ENCODE measurements at places on chromosomes 11 and 22.

- DNase-seq: no peak
Measured at GRCh38 chr11:101600924-101601323, 17.1 kb upstream of the TRPC6 start.

DNA sequence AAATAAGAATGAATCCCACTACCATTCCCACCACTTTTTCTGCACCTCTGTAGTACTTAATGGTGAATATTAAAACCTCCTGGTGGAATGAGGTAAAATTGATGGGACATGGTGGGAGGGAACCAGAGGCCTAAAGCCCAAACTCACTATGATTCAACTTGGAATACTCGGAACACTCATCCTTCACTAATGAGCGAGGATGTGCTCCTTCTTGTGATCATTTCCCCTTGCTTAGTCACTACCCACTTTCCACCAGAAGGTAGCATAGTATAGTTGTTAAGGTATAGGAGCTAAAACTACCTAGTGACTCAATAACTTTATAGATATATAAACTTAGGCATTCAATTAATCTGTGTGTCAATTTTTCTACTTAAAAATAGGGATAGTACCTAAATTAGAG is 728.9 kb downstream of the OPCML start:
- no peak for DNase-seq

DNA sequence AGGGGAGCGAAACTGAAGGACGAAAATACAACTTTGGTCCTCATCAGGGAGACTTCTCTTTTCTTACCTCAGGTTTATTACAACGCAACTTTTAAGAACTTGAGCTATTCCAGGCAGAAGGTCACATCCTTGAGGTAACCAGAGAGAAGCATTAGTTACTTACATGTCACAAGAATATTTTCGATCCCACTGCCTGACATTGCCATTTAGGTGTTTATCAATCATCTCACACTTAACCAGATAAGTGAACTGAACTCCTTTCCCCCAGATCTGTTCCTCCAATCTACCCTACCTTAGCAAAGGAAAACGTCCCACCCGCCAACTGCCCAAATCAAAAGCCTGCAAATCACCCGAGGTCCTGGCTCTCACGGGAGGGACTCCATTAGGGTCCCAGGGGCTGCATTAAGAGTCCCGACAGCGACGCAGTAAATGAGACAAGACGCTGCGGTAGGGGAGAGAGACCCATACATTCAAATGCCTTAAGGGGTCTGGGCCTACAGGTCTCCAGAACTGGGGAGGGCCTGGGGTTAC is 734 bp downstream of the ZNF280B start:
- peak; percentile 1 for DNase-seq

GRCh38 chr11:2574553-2575535 is 125.0 kb downstream of the KCNQ1OT1 start:
- DNase-seq: no peak

DNA sequence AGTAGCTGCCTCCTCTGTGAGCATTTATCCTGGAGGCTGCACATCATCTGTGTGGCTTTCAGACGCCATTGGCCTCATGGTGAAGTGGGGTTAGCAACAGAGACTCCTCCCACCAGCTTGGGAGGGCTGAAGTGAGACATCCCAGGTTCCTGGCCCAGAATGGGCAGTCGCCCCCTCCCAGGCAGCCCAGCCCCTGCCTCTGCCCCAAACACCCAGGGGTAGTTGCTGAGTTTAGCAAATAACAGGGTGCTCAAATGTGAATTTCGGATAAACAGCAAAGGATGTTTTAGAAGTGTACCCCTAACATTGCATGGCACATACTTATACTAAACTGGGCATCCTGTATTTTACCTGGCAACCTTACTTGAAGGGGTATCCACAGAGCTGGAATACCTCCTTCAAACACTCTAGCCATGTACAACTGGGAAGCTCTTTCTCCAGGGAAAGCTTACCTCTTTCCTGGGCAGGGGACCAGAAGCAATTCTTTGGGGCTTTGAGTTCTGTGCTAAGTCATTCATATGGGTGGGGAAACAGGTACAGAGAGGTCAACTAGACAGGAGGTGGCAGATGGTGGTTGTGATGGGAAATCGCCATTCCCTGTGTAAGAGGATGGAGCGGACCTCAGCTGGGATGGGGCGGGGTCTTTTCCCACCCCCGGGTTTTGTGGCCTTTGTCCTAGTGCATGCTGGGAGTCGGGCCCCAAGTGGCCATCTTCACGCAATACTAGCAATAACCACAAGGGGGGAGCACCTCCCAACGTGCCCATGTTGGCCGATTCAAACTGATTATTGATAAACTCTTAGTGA is 19.3 kb downstream of the MTFP1 start:
- peak; percentile 73 for DNase-seq

- no peak for DNase-seq
Measured at GRCh38 chr22:24411256-24412004, 16.0 kb upstream of the ADORA2A start.

DNA sequence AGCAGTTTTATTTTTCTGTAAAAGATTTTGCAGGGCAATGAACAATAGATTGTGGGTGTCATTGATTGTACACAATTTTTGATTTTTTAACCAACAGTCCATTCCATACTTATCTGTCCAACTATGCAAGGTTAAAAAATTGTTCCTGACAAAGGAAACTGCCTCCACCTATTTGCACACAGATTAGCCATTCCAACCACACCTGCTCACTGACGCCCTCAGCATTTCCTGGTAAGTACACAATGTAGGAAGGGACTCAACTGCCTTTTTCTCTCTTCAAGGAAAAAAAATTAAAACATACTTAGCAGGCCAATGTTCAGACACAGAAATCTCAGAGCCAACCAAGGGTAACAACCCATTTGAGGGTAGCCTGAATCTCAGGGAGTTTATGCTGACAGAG is 4.3 kb upstream of the FUT4 start:
- DNase-seq: no peak

- DNase-seq: no peak
Measured at GRCh38 chr11:4677948-4678347, 19.7 kb downstream of the OR51E2 start.

DNA sequence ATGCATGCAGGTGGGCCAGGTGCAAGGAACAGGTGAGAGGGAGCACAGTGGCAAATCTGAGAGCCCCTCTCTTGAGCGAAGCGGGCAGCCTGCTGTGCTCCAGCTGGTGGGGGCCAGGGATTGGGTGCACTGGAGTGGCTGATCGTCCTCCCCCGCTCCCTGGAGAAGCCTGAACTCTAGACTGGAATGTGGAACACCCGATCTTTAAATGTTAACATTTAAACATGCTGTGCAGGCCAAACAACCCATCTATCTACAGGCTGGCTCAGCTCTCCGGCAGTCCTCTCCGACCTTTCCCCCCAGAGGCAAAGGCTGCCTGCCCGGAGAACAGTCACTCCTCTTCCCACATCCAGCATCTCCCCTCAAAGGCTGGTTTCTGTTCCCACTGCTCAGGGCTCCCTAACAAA is 5.1 kb downstream of the MRGPRF start:
- peak; percentile 25 for DNase-seq

GRCh38 chr22:45880716-45881523 is 96.0 kb downstream of the WNT7B start:
- no peak for DNase-seq

- no peak for DNase-seq
Measured at GRCh38 chr11:75530577-75530976, 4.8 kb upstream of the GDPD5 start.

DNA sequence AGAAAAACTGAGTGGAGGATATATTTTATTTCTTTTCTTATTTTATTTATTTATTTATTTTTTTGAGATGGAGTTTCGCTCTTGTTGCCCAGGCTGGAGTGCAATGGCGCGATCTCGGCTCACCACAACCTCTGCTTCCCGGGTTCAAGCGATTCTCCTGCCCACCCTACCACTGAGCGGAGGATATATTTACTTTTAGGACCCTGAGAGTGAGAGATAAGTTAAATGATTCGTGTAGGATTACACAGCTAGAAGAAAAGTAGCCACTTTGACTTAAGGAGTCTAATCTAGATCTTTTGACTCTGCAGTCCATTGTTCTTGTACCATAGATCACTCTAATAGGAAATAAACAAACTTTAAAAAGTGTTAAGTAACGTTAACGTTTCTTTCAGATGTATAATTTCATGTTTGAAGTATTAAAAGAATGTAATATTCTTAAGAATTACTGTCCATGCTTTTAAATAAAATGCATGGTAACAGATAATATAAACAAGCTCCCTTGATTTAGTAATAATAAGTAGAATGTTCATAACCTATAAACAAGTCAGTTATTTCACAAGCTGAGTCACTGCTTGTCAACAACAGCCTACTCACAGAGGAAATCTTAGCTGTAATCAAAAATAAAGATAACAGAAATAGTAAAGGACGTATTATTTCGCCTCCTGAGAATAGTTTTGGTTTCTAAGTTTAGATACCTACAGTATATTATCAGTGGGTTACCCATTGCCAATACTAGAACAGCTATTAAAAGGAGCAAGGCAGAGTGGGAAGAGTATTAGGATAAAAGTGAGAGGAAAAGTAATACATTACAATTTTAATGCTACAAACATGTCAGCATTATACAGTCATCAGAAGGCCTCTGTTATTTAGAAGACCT is 18.6 kb downstream of the USP47 start:
- peak; percentile 56 for DNase-seq

DNA sequence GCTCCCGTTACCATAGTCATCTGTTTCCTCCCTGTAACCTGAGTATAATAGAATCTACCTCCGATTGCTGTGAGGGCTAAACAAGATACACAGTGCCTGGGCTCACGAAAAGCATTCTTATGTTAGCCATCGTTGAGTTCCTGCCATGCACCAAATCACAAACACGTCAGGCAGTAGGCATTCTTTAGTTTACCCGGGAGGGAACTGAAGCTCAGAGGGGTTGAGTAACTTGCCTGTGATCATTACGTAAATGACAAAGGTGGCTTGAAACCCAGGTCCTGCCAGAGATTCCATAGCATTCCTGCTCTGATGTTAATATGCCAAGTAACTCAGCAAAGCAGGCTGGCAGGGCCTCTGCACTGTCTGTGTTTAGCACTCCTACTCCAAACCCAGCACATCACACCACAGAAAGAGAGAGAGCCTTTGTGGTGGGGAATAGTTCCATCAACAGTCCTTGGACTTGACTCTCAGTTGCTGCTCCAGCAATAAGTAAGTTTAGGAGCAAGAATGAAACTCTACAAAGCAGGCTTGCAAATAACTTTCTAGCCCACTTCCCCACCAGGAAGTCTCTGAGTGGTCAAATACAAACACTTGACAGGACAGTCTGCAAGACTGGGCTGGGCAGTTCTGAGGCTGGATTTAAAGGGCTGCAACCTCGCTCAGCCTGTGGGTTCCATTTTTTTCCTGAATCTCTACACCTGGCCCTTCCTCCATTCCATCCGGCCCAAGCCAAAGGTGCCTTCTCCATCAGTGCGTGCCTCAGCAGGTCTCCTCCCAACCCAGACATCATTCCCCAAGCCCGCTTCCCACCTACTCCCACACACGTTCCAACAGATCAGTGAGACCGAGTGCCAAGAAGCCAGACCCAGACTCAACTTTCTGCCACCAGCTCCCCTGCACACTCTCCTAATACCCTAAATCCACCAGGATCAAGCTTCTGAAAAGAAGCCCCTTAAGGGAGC is 1.1 kb downstream of the SCN2B start:
- peak; percentile 18 for DNase-seq

- DNase-seq: no peak
Measured at GRCh38 chr11:36596880-36597279, 1.2 kb downstream of the RAG2 start.

DNA sequence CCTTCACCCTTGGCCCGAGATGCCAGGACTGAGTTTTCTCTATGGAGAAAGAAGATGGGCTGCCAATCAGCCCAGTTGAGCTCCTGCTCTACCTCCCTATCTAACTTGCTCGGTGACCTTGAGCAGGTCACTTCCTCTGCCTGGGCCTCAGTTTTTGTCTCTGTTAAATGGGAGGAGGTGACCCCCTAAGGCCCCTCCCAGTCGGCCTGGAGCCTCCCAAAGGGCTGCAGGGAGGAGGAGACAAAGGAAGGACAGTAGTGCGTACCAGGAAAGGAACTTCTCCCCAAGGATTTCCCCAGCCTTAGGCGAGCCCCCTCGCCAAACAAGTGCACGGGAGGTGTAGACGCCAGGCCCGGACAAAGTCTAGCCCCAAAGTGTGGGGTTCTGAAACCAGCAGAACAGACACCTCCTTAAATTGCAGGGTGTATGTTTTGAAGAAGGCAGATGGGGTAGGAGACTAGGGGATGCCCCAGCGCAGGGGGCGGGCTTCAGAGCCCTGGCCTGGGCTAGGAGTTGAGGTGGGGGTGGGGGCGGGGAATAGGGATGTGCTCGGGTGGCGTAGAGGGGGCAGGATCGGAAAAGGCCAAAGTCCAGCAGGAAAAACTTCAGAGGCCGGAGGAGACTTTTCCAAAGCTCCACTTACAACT is 1.0 kb downstream of the CBX7 start:
- DNase-seq: no peak

GRCh38 chr22:45407793-45408192 is 5.6 kb downstream of the SMC1B start:
- DNase-seq: no peak

- DNase-seq: peak; percentile 10
Measured at GRCh38 chr22:45007391-45008185, 2.2 kb downstream of the PHF21B start.

DNA sequence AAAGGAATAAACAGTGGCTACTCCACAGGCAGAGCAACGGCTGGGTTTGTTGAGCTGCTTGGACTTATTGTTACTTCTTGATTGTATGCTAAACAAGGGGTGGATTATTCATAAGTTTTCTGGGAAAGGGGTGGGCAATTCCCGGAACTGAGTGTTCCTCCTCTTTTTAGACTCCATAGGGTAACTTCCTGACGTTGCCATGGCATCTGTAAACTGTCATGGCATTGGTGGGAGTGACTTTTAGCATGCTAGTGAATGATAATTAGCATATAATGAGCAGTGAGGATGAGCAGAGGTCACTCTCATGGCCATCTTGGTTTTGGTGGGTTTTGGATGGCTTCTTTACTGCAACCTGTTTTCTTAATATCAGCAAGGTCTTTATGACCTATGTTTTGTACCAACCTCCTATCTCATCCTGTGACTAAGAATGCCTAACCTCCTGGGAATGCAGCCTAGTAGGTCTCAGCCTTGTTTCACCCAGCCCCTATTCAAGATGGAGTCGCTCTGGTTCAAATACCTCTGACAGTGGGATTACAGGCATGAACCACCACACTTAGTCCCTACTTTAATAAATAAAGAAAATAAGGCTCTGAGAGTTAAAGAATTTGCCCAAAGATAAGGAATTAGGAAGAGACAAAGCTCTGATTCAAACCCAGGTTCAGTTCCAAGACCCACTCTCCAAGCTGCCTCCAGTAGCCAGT is 65.6 kb upstream of the CLMP start:
- DNase-seq: peak; percentile 59

DNA sequence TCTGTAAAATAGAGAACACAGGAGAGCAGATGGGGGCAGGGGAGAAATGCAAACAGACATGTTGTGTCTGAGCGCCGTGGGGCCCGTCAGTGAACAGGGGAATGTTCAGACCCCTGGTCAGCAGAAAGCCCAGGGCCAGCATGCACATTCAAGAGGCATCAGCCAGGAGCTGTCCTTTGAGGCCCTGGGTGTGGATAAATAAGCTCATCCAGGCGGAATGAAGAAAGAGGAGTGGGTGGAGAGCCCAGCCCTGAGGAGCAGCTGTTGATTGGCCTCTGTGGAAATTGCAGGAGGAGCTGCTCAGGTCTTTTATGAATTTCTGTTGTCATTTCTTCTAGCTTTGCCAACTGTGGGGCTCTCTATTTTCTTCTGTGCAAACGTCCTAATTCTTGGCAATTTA is 49.7 kb upstream of the CECR2 start:
- DNase-seq: no peak

GRCh38 chr11:77472991-77473800 is 698 bp downstream of the PAK1 start:
- no peak for DNase-seq
